Cerebellar nuclear complex (tissue), 1 donor: ENCODE measurements at places on chromosomes 7 and 10.

DNA sequence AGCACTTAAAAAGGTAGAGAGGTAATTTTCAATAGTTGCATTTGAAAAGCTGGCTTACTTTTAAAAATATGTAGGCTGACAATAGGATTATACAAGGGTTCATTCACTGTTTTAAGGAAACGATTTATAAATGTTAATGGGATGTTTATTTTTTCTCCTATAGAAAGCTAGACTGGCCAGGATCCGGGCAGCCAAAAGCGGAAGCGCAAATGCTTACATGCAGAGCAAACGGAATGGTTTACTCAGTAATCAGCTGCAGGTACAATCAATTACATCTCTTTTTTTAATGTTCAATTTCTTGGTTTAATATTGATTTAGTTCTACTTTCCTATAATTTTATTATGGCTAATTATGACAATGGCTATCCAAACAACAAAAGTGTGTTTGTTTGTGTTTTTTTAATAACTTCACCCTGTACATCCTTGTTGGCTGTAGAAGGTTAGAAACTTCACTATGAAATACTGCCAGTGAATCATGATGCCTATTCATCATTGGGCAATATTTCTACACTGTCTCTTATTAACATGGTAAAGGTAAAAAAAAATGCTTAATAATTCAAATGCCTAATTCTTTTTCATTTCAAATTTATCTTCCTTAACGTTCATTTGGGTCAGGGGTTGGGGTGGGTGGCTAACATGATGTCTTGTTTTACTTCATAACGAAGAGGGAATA is 116.4 kb downstream of the TSPAN12 start:
- peak; percentile 21 for DNase-seq

DNA sequence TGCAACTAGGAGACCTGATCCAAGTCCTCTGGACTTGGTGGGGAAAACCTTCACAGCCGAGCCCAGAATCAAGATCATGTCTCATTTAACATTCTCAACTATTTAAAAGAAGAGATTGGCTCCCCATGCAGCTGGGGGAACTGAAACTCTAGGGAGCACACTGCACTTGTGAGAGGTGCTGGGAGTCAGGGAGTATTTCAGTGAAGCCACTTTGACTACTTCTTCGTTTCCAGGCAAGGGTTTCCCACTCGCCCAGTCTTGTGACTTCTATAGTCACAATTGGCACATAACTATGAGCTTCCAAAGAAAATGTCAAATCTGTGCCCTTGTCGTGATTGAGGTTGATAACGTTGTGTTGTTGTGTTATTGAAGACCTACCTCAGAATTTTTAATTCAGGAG is 62.9 kb downstream of the AKR1B1 start:
- DNase-seq: no peak

- DNase-seq: no peak
Observed at GRCh38 chr7:16479161-16479560, 13.6 kb upstream of the SOSTDC1 start.

DNA sequence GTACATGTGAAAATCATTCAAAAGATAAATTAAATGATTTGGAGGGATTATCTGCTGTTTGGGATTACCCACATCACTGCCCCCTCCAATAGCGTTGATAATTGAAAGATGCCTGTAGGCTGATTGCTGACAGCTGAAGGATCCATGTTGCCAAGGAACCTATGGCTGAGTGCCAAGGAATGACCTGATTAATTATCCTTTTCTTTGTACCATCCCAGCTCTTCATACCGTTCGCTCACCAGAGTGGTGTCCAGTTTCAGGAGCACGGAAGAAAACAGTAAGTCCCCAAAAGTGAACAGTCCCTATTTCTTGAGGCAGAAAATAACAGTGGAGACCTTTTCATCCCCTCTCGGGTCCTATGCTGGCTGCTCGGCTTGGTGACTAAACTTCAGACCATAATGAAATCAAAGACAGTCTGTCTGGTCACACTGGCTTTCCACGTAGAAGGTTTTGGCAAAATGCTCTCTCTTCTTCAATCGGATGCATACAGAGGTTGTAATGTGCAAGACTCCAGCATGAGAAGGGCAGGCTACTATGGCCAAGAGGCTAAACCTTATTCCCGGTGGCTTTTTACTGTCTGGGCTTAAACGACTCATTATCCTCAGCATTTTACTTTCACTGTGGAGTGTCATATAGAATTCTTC is 108.8 kb downstream of the SPAG6 start:
- no peak for DNase-seq

GRCh38 chr7:151046603-151047573 is 1.4 kb upstream of the ASIC3 start:
- DNase-seq: no peak

DNA sequence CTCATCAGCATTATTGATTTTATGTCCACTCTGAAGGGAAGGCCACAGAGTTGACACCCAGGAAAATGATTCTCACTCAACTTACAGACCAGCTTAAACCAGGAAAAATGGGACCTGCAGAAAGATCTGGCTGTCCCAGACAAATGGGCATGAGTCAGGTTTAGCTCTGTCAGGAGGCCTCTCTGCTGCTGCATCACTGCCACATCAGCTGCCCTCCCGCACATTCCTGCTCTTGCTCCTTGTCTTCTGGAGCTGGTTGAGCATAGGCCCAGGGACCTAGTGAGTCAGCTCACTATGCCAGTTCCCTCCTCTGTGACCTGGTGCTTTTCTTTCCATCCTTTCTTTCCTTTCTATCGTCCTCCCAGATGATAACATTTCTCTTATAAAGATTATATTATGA is 18.8 kb upstream of the SMNDC1 start:
- DNase-seq: no peak

DNA sequence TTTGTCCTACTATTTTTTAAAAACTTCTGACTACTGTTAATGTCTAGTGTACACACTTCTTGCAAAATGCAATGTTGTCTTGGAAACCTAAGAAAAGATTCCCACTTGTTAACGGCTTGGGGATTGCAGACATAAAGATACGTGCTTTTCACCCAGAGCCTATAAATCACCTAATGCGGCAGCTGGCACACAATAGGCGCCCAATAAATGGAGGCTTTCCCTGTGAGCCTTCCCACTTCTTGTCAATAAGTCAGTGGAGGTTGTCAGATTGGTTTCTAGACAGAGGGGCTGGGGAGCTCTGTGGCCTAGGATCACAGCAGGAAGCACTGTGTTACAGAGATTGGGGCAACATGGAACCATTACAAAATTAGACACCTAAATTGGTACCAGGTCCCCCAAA is 74.7 kb downstream of the VSTM4 start:
- no peak for DNase-seq

- no peak for DNase-seq
Observed at GRCh38 chr7:95669513-95669912, 73.2 kb upstream of the PDK4 start.

GRCh38 chr7:155084969-155085368 is 14.8 kb downstream of the HTR5A start:
- DNase-seq: no peak

GRCh38 chr7:126840869-126841268 is 411.9 kb downstream of the GRM8 start:
- DNase-seq: no peak

DNA sequence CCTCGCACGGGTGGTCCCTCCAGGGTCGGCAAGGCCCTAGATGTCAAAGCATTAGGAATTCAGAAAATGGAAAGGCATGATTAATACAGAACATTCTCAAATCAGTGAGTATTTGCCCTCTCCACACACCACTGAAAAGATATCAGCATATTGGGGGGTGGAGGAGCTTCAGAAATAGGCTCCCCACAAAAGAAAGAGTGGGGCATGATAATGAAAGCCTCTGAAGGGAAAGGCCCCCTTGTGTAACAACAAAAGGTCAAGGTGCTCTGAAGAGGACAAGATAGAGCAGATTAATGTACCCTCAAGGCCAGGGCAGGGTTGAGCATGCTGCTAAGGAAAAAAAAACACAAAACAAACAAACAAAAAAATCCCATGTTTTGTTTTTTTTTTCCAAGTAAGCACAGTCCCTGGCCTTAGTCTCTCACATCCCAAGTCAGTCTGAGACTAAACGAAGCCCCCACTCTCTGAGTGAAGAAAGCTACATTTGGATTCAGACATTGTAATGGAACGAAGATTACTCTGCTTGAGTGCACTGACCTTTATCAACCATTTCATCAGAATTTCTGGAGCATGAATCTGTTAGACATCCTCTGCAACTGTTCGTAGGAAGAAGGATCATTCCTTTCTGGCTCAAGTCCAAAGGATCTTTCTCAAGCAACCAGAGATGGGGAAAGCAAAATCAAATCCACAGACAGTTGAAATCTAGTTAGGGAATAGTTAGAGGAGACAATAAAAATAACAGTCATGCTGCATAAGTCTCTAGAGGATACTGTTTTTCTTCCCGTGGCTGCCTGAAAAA is 27.4 kb upstream of the DGKI start:
- no peak for DNase-seq

- no peak for DNase-seq
Observed at GRCh38 chr7:146858690-146859089, 742.1 kb downstream of the CNTNAP2 start.

GRCh38 chr10:100828738-100829096 is 83.3 kb downstream of the PAX2 start:
- no peak for DNase-seq

DNA sequence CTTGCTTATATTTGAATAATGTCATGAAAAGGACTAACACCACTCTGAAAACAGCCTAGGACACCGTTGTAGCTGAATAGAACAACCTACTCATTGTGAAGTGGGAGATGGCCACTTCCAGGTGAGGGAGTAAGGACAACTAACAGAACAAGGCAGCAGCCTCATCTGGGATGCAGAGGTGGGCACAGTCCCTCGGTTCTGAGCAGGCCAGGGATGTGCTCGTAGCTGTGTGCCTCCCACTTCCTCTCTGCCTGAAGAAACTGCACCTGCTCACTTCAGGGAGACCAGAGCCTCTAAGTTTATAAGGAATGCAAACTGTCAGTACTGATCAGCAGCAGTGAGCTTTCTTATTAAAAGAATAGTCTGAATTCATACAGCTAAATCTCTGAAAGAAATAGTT is 2.5 kb downstream of the VSTM4 start:
- no peak for DNase-seq

- no peak for DNase-seq
Observed at GRCh38 chr10:27744802-27745731, 552 bp downstream of the MKX start.

DNA sequence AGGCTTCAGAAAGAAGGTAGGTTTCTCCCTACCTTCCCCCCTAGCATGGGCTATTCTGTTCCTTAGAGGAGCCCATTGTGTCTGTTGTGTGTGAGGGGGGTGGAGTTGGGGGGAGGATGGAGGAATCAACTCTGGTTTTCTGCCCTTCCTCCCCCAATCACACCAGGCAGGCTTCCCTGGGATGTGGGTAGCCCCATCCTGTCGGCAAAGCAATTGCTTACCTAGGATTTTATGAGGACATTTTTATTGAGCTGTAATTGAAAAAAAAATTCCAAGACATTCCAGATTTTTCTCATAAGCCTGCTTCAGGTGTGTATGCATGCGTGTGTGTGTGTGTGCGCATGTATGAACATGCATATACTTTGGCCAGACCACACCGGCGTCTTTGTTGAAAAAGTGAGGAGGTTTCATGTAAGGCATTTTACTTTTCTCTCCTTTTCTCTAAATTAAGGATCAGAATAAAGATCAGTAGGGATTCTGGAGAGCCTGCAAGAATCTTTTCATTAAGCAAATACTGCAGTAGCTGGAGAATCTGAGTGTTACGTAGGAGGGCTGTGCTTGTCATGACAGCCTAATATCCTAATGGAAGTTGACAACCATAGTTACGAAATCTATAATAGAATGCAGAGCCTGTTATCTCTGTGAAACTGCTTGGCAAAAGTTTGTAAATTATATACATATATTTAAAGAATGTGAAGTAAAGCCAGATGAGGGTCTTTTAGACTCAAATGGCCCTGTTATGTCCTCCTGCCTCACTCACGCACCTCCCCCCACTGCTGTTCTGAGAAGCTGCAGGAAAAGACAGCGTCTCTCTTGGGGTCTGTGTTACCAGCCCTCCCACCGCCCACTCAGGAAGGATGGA is 27.3 kb upstream of the SAMD8 start:
- DNase-seq: no peak

DNA sequence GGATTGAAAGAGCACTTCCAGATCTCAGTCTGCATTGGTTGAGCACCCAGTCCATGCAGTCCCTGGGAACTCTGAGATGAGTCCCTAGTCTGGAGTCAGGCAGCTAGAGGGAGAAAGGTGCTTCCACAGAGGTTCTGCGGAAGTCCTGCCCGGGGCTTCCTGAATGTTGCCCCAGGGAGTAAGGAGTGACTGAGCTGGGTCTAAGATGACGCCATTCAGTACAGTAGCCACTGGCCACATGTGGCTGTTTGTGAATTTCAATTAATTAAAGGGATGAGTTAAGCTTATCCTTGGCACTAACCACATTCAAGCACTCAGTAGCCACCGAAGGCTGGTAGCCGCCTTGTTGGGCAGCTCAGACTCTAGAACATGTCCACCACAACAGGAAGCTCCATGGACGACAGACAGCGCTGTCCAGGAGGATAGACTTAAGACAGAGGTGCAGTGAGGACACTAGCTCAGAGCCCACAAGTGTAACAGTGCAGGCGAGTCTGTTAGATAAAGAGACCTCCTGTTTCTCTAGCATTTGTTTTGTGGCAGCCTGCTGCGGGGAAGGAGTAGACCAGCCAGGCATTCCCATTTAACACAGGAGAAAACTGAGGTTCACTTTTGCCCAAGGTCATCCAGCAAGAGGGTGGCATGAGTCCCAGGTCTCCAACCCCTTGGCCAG is 101.6 kb upstream of the PPIF start:
- no peak for DNase-seq

DNA sequence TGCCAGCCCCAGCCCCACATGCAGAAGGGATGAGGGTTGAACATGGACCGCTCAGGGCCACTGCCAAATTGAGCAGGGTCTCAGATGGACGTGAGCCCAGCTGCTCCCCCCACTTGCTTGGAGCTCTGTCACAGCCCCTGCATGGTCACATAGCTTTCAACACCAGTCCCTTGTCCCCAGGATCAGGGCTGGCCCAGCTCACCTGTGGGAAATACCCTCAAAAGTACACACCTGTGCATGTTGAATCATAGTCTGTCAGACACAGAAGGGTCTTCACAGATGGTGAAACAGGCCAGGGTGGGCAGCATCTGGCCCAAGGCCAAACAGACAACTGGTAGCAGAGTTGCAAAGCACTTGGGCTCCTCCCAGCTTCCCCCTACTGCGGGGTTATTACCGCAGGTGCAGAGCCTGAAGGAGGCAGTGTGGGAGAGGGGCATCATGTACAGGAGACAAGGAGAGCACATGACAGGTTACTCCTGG is 77.6 kb upstream of the UNC5B start:
- no peak for DNase-seq

DNA sequence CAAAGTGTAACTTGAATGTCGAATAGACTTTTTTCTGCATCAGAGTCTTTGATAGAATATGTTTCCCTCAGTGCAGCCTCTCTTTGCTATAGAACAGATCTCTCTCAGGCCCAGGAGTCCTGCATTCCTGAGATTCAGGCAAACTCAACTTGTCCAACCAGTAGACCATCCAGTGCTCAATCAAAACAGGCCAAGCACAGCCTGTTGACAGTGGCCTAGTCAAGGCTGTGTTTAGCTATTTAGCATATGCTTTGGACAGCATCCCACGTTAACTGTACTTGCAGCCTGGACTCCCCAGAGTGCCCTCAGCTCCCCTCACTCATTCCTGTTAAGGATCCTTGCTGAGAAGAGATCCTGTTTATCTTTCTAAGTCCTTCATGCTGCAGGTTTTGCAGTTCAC is 16.3 kb downstream of the OR6V1 start:
- no peak for DNase-seq

GRCh38 chr7:150657526-150657925 is 25.3 kb upstream of the GIMAP6 start:
- DNase-seq: no peak
